ENCODE measurements at places on chromosomes 11 and 22. TPM values are rescaled to one million over a fixed set of nuclear protein-coding genes. Genes with fewer than 3 reads are reported as not detected.

LDHAL6A gene
- total RNA-seq, result not detected

DRG1 gene
- 13.8 TPM for total RNA-seq

GLB1L3 gene
- total RNA-seq, result not detected

GRCh38 chr11:97732011-97732632 is 1288.6 kb upstream of the CNTN5 start:
- no peak for DNase-seq

DNA sequence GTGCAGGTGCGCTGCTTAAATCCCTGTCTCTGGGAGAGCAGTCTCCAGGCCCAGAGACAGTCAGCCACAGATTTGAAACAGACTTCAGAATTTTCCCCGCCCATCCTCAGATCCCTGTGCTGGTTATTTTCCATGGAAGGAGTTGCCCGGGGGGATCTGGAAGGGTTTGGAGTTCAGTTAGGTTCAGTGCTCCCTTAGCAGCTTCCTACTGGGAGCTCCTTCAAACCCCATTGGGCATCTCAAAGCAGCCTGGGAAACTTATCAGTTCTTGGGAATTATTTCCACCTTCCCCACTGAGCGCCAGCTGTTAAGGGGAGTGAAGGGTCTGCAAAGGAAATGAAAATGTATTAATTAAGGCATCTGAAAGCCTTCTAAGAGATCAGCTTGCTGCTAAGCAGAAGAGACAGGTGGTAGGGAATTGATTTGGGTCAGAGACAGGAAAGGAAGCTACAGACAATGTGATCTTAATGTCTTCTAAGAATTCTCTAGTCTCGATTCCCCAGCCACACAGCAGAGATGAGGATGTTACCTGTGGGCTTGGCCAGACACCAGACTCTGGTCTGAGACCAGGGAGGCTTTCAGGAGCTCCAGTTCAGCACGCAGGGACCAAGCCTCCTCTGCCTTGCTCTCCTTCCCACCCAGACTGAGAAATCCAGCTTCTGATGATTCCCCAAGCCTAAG is 106.2 kb upstream of the TBCEL start:
- DNase-seq, result no peak

DNA sequence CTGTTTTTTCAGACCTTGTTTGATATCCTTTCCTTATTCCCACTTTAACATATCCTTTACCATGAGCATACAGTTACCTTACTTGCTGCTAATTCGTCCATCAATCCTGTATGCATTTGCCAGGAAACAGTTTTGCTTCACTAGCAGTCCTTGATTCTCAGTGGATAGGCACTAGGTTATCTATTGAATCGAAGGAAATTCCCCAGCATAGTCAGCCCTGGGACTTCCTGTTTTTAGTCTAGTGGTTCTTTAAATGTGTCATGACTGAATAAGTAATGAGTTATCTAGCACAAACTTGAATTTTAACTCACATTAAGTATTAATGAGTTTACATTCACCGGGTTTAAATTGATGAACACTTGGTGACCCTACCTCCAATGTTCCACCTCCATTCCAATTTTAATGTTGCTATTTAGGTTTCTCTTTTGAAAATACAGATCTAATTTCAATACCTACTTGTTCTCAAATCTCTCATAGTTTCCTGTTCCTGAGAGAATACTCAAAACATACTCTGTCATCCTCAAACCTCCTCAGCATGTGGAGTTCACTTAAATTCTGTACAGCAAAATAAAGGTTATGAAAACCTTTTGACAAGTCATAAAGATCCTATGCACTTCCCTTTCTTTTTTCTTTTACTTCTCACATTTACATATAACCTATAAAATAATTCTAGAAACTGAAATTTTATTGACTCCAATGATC is 1375.1 kb upstream of the TENM4 start:
- no peak for DNase-seq

DNA sequence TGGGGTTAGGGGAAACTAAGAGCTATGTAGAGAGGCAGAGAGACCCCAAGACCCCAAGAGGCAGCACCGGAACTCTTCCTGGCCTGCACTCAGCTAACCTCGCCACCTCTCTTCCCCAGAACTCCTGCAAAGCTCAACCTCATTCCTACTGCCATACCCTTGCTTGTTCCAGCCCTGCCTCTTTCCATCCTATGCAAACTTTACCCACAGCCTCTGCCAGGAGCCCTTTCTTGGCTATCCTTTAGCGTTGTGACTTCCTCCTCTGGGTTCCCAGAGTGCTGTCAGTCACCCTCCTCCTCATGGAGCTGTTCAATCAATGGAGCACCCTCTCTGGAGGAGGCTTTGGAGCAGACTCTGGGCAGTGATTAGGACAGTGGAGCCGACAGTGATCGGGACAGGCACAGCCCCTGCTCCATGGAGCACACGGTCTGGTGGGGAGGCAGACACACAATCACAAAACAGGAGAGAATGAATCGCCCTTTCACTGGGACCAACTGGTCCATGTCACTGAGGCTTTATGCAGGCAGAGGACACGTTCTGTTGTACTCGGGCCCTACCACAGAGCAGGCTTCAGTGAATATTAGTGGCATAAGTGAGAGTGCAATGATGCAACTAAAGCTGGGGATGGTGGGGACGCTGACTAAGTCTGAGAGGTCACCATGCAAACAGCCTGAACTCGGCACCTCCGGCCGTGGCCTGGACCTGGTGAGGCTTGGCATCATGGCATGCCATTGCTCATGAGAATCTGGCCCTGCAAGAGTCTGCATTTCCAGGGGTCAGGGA is 24.6 kb upstream of the P2RY2 start:
- peak; percentile 12 for DNase-seq

GRCh38 chr22:20777420-20778177 is 3.7 kb downstream of the SERPIND1 start:
- peak; percentile 16 for DNase-seq

Measured in transverse colon (tissue), 4 donors.